ENCODE measurements at places on chromosomes 13 and 19.

DNA sequence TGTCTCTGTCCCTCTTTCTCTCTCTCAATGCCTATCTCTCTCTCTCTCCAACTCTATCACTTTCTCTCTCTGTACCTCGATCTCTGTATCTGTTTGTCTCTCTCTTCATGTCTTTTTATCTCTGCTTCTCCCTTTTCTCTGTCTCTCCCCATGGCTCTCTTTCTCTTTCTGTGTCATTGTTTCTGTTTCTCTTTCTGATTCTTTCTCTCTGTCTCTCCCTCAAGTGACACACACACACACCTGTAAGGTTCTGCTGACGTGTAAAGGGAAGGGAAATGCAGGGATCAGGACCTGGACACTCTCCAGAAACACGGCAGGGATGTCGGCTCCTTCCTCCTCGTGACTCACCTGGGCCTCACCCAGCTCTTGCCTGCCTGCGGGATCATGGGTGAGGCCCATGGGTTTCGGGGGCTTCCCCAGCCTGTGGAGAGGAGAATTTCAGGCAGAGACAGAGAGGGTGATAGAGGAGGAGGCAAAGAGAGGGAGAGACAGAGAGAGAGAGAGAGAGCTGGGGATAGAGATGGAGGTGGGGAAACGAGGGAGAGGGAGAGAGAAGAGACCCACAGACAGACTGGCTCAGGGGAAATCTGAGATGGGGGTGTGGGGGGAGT, 5.4 kb upstream of the PLAUR start:
- peak; percentile 100 for DNase-seq

DNA sequence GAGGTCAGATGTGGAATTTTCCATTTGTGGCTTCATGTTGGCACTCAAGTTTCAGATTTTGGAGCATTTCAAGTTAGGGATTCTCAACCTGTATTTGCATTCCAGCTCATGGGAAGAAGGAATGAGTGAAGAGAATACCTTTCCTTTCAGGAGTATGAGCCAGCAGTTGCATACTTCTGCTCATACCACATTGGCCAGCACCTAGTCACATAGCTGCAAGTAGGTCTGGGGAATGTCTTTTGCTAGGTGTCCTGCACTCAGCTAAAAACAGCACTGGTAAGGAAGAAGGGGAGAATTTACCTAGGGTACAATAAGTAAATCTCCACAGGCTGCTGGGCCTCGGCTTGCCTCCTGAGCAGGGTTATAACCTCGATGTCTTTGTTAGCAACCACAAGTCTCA, 24.6 kb upstream of the ATP8A2 start:
- no peak for DNase-seq

GRCh38 chr13:35711909-35712308, 235.4 kb upstream of the MAB21L1 start:
- no peak for DNase-seq

DNA sequence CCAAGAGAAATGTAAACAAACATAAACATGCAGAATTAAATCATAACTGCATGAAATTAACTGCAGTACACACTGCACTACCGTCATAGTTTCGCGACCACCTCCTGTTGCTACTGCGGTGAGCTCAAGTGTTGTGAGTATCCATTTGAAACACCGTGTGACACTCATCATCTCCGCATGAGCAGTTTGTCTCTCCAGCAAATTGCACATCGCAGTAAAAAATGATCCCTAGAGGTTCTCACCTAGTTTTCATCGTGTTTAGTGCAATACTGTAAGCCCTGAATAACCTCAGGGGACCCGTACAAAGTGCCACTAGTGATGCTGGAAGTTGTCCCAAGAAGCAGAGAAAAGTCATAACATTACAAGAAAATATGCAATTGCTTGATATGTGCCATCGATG, 147.7 kb downstream of the DPF1 start:
- no peak for DNase-seq

- no peak for DNase-seq
Measured at GRCh38 chr19:56253737-56254136, 18.8 kb upstream of the EDDM13 start.
